ENCODE measurements at places on chromosomes 5 and 9. TPM values are rescaled to one million over a fixed set of nuclear protein-coding genes. Genes with fewer than 3 reads are reported as not detected.
A peak's percentile ranks its signal among the peaks of the same experiment; 100 is the strongest.

- peaks cover 19% of the 10 kb centered on the region for H3K4me1 ChIP-seq
- H3K36me3 ChIP-seq: no peaks in the 10 kb centered on the region
- no peak overlapping the region for H3K27ac ChIP-seq
- no peaks in the 10 kb centered on the region for H3K27me3 ChIP-seq
Measured at GRCh38 chr5:143678148-143678905, 133.6 kb upstream of the HMHB1 start.

The GABBR2 gene
- total RNA-seq: 0.17 TPM

The WNT8A gene
- not detected for total RNA-seq

GRCh38 chr5:155056644-155057269, 43.2 kb downstream of the KIF4B start:
- no peaks in the 10 kb centered on the region for H3K36me3 ChIP-seq
- no peaks in the 10 kb centered on the region for H3K4me1 ChIP-seq
- H3K27ac ChIP-seq: no peak overlapping the region
- no peaks in the 10 kb centered on the region for H3K27me3 ChIP-seq
- DNase-seq: peak; percentile 66
- H3K4me3 ChIP-seq: no peak overlapping the region

Measured in esophagus muscularis mucosa (tissue), 4 donors.